ENCODE measurements at places on chromosomes 1 and 21.

GRCh38 chr1:113124366-113124765, 51.4 kb downstream of the LRIG2 start:
- DNase-seq = no peak

- DNase-seq = peak; percentile 41
Measured at GRCh38 chr1:175192630-175193526, at the start of gene KIAA0040. Gene KIAA0040, minus strand, starts transcription at chr1:175192776. Its CDS starts 31,763 bp downstream, at chr1:175161013.

- no peak for DNase-seq
Measured at GRCh38 chr1:165456861-165457260, 11.9 kb upstream of the RXRG start.

GRCh38 chr1:95249916-95250315, 15.9 kb downstream of the RWDD3 start:
- DNase-seq = no peak

DNA sequence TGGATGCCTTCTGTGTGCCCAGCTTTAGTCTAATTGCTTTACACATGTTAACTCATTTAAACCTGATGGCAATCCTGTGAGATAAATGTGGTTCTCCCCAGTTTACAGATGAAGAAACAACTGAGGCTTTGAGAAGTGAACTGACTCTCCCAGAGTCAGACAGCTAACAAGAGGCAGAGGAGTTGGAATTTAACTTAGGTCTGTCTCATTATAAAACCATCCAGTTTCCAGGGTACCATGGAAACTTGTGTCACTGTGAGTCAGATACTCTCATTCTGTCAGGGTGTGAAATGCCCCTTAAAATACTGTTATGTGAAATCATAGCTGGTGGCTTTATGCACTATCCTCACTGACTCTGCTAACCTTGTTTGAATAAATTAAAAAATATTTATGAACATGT, 206.6 kb downstream of the PBX1 start:
- DNase-seq = no peak

DNA sequence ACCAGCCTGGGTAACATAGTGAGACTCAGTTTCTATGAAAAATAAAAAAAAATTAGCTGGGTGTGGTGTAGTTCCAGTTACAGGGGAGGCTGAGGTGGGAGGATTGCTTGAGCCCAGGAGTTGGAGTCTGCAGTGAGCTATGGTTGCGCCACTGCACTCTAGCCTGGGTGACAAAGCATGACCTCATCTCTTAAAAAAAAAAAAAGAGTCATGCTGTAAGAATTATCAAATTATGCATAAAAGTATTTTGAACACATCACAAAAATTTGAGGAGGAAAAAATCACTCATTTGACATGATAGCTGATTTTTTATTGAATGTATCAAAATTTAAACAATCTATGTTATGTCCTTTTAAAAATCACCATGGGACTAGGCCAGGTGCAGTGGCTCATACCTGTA, 17.8 kb downstream of the CCDC30 start:
- no peak for DNase-seq

DNA sequence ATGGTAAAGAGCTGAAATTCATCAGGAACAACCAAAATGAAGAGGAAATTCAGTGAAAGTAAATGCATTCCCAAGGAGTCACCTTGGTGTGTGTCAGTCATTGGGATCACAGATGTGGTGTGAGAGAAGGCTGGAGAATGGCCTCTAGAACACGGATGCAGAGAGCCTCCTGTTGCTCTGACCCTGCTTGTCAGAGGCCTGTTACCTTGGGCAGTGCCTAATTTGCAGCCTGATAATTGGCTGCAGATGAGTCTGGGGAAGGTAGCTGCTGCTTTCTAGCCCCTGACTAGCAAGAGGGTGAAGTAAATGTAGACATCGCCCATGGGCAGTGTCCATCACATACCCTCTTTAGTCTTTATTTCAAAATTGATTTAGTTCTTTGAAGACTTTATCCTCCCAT, 3.3 kb downstream of the GCSAML start:
- DNase-seq = no peak

GRCh38 chr1:226685196-226685820, 53.8 kb downstream of the ITPKB start:
- no peak for DNase-seq

- no peak for DNase-seq
Measured at GRCh38 chr1:205535096-205535495, 30.6 kb downstream of the CDK18 start.

GRCh38 chr1:78667939-78668338, 18.3 kb downstream of the IFI44 start:
- no peak for DNase-seq

GRCh38 chr1:19416921-19417470, 68.3 kb downstream of the CAPZB start:
- DNase-seq = no peak

DNA sequence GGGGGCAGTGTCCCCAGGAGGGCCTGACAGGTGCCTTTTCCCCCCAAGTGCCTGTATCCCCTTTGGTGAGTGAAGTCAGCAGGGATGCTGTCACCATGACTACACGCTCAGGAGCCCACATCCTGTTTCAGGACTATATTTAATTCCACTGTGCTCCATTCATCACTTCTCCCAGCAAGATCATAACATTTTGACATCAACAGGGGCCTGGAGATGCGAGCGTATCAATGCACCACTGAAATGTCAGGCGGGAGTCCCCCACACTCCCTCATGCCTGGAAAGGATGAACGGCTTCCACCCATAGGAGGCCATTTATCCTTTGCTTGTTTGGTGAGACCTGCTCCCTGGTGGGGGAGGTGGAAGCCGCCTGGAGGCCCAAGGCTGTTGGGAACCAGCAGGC, 119.1 kb downstream of the PTPRU start:
- DNase-seq = no peak

DNA sequence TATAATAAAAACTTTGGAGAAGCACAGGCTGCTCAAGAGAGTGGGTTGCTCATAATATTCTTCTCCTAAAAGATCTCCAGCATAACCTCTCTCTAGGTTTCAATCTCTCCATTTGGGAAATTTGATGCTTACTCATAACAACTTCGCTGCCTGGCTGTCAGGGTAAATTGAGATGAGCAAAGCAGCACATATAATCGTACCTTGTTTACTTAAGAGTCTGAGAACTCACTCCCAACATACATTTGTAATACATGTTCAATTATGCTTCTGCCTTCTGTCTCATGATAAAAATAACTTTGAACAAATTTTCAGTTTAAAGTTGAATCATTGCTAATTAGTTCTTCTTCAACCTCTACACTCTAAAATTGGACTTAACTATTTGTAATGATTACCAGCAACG, 68.9 kb downstream of the DUSP10 start:
- no peak for DNase-seq

- no peak for DNase-seq
Measured at GRCh38 chr1:242764161-242764560, 239.7 kb upstream of the PLD5 start.

- no peak for DNase-seq
Measured at GRCh38 chr1:201476670-201477344, 7.8 kb upstream of the PHLDA3 start.

DNA sequence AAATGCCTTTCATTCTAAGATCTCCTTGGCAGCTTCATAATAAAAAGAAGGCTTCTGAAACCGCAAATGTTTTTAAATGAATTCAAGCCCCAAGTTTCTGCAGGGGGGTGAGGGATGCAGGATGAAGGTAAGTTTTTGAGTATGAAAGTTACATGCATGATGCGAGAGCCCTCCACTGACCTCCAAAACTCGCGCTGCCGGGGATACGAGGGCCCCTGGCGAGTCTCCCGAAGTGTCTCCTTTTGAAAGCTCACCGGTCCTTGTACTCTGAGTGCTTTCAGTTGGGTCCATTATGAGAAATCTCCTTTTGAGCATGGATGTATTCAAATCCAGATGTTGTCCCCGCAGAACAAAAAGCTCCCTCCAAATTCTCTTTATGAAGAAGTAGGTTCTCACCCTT, 18.9 kb upstream of the ZC3H12A start:
- no peak for DNase-seq

GRCh38 chr1:15148475-15148874, 5.1 kb upstream of the TMEM51 start:
- no peak for DNase-seq

GRCh38 chr1:33517596-33518250, 45.3 kb downstream of the ZSCAN20 start:
- no peak for DNase-seq

DNA sequence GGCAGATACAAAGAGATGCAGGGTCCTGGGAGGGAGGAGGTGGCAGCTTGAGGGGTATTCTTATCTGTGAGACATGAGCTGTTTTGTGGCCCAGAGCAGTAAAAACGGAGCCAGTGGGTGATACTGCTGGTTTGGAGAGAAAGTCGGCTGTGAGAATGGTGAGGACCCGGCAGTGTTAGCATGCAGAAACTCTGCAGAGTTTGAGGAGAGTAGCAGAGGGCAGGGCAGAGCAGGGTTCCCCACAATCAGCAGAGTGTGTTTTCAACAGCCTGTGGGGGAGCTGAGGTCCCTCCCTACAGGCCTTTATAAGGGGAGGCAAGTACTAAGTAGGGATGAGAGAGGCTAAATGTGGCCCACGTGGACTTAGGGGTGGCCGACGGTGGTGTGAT, 423 bp downstream of the SLAMF8 start:
- DNase-seq = no peak

- peak; percentile 23 for DNase-seq
Measured at GRCh38 chr1:196143602-196144342, 464.5 kb downstream of the KCNT2 start.

GRCh38 chr1:45755697-45756096, 5.2 kb upstream of the IPP start:
- DNase-seq = no peak

- DNase-seq = peak; percentile 63
Measured at GRCh38 chr21:15221799-15222386, 157.1 kb upstream of the NRIP1 start.

- DNase-seq = no peak
Measured at GRCh38 chr1:199979071-199979470, 48.4 kb upstream of the NR5A2 start.

- no peak for DNase-seq
Measured at GRCh38 chr1:171245458-171246064, 2.7 kb upstream of the FMO1 start.

- DNase-seq = no peak
Measured at GRCh38 chr1:198756470-198756869, 117.6 kb downstream of the PTPRC start.
